ENCODE measurements at places on chromosomes 2 and 18.

DNA sequence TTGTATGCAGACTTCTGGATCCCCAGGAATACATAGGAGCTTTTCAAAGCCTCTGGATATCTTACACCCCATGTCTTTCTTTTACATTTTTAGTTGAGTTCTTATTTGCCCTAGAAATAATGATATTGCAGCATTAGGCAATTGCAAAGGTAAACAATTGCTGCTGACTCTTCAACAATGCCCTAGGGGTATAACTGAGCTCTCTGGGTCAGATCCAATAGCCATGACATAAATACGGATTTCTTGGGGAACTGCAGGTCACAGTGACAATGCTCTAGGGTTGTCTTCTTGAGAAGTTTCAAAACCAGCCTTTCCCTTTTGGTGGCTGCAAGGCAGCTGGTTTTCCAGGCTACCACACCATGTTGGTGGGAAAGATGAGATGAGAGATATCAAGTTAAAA, 16.5 kb upstream of the OR6B3 start:
- DNase-seq, result no peak

DNA sequence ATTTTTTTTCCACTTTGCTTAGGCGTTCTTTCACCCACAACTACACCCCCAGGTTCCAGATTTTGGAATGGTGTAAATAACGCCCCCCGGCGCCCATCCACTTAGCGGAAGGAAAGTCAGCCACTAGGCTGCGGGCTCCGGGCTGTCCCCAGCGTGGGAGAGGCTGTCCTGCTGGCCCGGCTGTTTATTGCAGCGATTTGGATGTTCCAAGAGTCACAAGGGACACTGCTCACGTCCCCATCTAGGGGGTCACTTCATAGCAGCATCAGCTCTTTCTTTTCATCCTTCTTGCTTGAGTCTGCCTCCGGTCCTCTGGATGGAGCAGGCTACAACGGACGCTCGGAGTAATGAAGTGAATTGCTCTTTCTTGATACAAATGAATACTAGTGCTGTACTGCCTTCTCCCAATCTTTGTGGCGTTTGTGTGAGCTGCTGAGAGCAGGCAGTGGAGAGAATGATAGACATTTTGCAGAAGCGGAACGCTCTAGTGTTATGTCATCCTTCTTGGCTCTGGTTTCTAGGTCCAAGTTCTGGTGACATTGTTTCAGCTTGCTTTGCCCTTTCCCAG, 50.7 kb upstream of the PAIP2B start:
- DNase-seq, result no peak

- no peak for DNase-seq
These were observed 420.4 kb upstream of the RAB6C start for GRCh38 chr2:129559101-129559500.

- no peak for DNase-seq
These were observed 22.8 kb downstream of the ASB18 start for GRCh38 chr2:236241181-236242056.

DNA sequence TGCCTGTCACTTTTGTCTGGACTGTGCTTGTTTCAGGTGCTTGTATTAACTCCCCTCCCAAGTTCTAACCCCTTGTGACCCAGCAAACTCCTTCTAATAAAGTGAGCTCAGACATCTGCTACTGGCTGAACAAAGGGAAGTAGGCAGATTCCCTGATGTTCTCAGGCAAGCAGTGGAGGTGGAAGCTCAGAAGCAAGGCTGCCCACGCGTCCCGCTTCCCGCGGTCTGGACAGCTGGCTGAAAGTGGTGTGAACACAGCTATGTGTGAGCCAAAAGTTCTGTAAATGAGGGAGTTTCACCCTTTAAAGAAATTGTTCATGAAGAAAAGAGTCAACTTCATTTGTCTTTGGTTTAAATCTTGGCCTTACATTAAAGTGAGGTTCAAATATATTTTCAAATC, 40.0 kb downstream of the NAPG start:
- DNase-seq, result no peak

DNA sequence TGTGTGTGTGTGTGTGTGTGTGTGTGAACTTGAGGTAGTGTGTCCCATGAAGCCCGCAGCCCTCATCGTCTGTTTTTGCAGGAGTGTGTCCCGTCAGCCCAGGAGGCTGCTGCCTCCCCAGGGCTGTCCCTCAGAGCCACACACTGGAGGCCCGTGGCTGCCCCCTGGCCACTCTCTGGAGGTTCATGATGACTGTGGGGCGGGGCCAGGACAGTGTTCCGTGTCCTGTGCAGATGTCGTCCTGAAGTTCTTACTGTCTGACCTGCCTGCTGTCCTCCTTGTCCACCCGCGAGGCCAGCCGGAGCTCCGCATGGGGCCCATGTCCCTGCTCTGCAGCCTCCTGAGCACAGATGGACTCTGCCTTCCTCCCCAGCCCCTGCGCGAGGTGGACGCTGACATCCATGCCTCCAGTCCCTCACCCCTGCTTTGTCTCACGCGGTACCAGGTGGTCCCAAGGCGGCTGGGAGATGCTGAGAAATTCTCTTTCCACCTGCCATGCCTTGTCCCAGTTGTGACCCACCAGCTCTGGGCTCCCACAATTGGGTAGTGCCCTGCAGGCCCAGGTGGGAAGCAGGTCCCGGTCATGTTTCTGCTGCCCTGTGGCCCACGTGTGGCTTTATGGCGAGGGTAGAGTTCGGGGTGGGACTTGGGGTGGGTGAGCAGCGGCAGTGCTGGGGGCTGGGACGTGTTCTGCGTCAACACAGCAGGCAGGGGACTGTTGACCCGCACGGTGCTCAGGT, 92.8 kb downstream of the NFATC1 start:
- no peak for DNase-seq

- no peak for DNase-seq
These were observed 994.1 kb upstream of the ACVR2A start for GRCh38 chr2:146850746-146851145.

Measured in thoracic aorta (tissue), 2 donors.